ENCODE measurements at places on chromosomes 1 and 21. TPM values are rescaled to one million over a fixed set of nuclear protein-coding genes. Genes with fewer than 3 reads are reported as not detected.

Gene CFHR4
- total RNA-seq, result not detected

Gene MTMR11
- total RNA-seq, result 9.6 TPM

Gene C1orf116
- total RNA-seq, result 4.5 TPM

Gene RUNX1
- total RNA-seq, result 10.7 TPM

Gene MYOM3
- total RNA-seq, result 5.8 TPM

Gene GJA9
- total RNA-seq, result not detected

Gene NID1
- 4.1 TPM for total RNA-seq

Gene MUL1
- total RNA-seq, result 40.6 TPM

Gene FCRL5
- total RNA-seq, result not detected

Gene GPR89B
- 5.9 TPM for total RNA-seq

Gene C1orf87
- total RNA-seq, result not detected

Gene LY9
- 0.06 TPM for total RNA-seq

Gene FCMR
- 7.0 TPM for total RNA-seq

Gene FAM177B
- not detected for total RNA-seq

Gene AMIGO1
- 1.1 TPM for total RNA-seq

Gene ZBTB8B
- total RNA-seq, result not detected

Gene GPBP1L1
- 32.5 TPM for total RNA-seq

Gene UMODL1
- total RNA-seq, result not detected

Gene ADORA1
- total RNA-seq, result 0.73 TPM

Gene AMY1A
- not detected for total RNA-seq

Gene SH3BGRL3
- 116 TPM for total RNA-seq

Gene ERICH3
- total RNA-seq, result not detected

Gene GJA8
- total RNA-seq, result not detected

Gene KDF1
- not detected for total RNA-seq

Gene SPATA17
- 2.7 TPM for total RNA-seq

Gene FAM110D
- total RNA-seq, result not detected

Gene KCND3
- total RNA-seq, result not detected

Gene BOLA1
- 25.5 TPM for total RNA-seq

Gene S100A1
- 0.84 TPM for total RNA-seq

Gene RASSF5
- total RNA-seq, result 1.3 TPM

Gene OR14K1
- total RNA-seq, result not detected

Gene CFHR3
- total RNA-seq, result 0.10 TPM

Gene IVL
- not detected for total RNA-seq

Data from A549 treated with RU486 at 1 μM for 4 hours (cell line).